ENCODE measurements at places on chromosomes 7 and 10. TPM values are rescaled to one million over a fixed set of nuclear protein-coding genes. Genes with fewer than 3 reads are reported as not detected.

GRCh38 chr7:41702635-41703371 is at the start of gene INHBA:
Gene INHBA (minus strand): TSS chr7:41703090. CDS start chr7:41700374, 2,716 bp downstream.
- no peak for DNase-seq
- no peaks in the 10 kb centered on the region for H3K36me3 ChIP-seq
- no peak within 1 kb of the TSS for H3K4me3 ChIP-seq
- H3K27ac ChIP-seq: peak within 1 kb of the TSS; percentile 9

DNA sequence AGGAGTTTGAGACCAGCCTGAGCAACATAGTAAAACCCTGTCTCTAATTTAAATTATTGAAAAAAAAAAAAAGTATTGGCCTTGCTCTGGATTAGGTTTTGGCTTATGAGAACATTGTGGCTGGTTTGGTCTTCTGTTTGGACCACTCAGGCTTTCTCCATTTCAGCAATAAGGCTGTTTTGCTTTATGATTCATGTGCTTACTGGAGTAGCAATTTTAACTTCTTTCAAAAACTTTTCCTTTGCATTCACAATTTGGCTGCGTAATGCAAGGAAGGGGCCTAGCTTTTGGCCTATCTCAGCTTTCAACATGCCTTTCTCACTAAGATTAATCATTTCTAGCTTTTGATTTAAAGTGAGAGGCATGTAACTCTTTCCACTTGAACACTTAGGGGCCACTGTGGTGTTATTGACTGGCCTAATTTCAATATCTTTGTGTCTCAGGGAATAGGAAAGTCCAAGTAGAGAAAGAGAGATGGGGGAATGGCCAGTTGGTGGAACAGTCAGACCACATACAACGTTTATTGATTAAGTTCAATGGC is 38.0 kb upstream of the SRPK2 start:
- no peaks in the 10 kb centered on the region for H3K27me3 ChIP-seq
- H3K27ac ChIP-seq: no peak overlapping the region
- H3K36me3 ChIP-seq: no peaks in the 10 kb centered on the region
- no peaks in the 10 kb centered on the region for H3K4me1 ChIP-seq
- no peak overlapping the region for H3K4me3 ChIP-seq

- H3K4me3 ChIP-seq: no peak overlapping the region
- H3K27me3 ChIP-seq: no peaks in the 10 kb centered on the region
- H3K27ac ChIP-seq: no peak overlapping the region
- H3K36me3 ChIP-seq: no peaks in the 10 kb centered on the region
- no peaks in the 10 kb centered on the region for H3K4me1 ChIP-seq
These were observed 26.1 kb upstream of the FAM221A start for GRCh38 chr7:23653942-23654341.

DNA sequence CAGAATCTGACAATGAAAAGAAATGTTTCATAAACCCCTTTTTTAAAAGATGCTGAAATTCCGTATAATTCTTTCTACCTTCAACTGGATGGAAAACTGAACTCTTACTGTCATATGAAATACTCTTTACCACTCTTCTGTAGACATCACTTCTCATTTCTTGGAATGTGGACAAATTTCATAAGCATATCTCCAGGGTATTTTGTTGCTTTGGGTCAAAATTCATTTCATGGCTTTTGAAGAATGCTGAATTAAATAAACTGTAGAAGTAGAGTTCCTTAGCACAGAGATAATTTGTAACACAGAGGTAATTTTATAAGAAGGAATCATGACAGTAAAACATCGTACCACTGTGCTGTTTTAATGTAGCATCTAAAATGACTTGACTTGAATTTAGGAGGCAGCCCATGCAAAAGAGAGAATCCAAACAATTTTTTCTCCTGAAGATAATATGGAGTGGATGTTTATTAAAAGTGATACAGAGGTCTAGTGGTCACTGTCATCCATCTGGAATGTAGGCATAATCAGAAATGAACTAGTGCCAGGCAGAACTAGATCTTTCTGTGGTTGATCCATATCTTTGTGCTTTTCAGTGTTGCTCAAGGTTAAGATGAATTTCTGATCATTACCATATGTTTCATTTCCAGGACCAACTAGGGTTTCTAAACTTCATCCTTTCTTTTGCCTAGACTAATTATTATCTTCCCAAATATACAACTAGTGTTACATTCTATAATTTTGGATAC is 492.0 kb downstream of the KIF20B start:
- H3K27me3 ChIP-seq: no peaks in the 10 kb centered on the region
- H3K4me3 ChIP-seq: no peak overlapping the region
- no peak for DNase-seq
- H3K4me1 ChIP-seq: no peaks in the 10 kb centered on the region
- no peaks in the 10 kb centered on the region for H3K36me3 ChIP-seq

The EN2 gene
- not detected for total RNA-seq

GRCh38 chr7:69359003-69359700 is 239.1 kb upstream of the AUTS2 start:
- no peak overlapping the region for H3K27ac ChIP-seq
- H3K4me1 ChIP-seq: no peaks in the 10 kb centered on the region
- no peak overlapping the region for H3K4me3 ChIP-seq
- DNase-seq: no peak
- no peaks in the 10 kb centered on the region for H3K36me3 ChIP-seq

GRCh38 chr10:108598831-108599230 is 1324.5 kb downstream of the XPNPEP1 start:
- no peak for DNase-seq
- H3K27me3 ChIP-seq: no peaks in the 10 kb centered on the region
- no peaks in the 10 kb centered on the region for H3K4me1 ChIP-seq
- H3K27ac ChIP-seq: no peak overlapping the region
- no peak overlapping the region for H3K4me3 ChIP-seq

GRCh38 chr10:13437026-13437555 is 89.0 kb upstream of the SEPHS1 start:
- DNase-seq: no peak
- no peaks in the 10 kb centered on the region for H3K36me3 ChIP-seq
- no peak overlapping the region for H3K27ac ChIP-seq
- no peak overlapping the region for H3K4me3 ChIP-seq

GRCh38 chr7:100015232-100016214 is at the start of gene ZKSCAN1:
Gene ZKSCAN1 (plus strand): TSS chr7:100015596. CDS start chr7:100023507, 7,911 bp downstream.
- peak; percentile 87 for DNase-seq
- H3K4me1 ChIP-seq: peaks cover 4% of the 10 kb centered on the region
- H3K4me3 ChIP-seq: peak within 1 kb of the TSS; percentile 100

GRCh38 chr10:118017071-118017740 is 29.5 kb downstream of the RAB11FIP2 start:
- no peaks in the 10 kb centered on the region for H3K4me1 ChIP-seq
- H3K4me3 ChIP-seq: no peak overlapping the region
- no peaks in the 10 kb centered on the region for H3K27me3 ChIP-seq
- no peak overlapping the region for H3K27ac ChIP-seq
- no peaks in the 10 kb centered on the region for H3K36me3 ChIP-seq

The MSMB gene
- total RNA-seq: 4.0 TPM

DNA sequence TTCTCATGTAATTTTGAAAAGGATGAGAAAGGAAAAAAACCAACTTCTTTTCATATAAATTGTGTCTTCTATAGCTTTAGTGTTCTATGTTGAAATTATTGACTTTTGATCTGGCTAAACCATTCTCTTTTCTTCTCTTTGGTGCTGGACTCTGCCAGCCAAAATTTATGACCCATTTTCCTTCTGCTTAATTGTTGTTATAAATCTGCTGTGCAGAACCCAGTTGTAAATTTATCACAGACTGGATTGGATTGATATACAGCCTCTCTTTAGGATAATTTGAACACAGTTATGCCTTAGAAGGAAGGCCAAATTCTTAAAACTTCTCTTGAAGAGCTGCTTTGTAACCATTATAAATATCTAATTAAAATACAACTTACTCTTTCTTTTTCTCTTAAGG is 93.8 kb downstream of the PARP12 start:
- no peaks in the 10 kb centered on the region for H3K4me1 ChIP-seq
- DNase-seq: no peak
- no peak overlapping the region for H3K27ac ChIP-seq
- H3K27me3 ChIP-seq: no peaks in the 10 kb centered on the region
- H3K4me3 ChIP-seq: no peak overlapping the region

- peak overlapping the region; percentile 90 for H3K27ac ChIP-seq
- no peaks in the 10 kb centered on the region for H3K27me3 ChIP-seq
- peak overlapping the region; percentile 64 for H3K4me3 ChIP-seq
- H3K36me3 ChIP-seq: no peaks in the 10 kb centered on the region
- DNase-seq: peak; percentile 20
These were observed 994 bp upstream of the MAGI2 start for GRCh38 chr7:79454361-79454960.

DNA sequence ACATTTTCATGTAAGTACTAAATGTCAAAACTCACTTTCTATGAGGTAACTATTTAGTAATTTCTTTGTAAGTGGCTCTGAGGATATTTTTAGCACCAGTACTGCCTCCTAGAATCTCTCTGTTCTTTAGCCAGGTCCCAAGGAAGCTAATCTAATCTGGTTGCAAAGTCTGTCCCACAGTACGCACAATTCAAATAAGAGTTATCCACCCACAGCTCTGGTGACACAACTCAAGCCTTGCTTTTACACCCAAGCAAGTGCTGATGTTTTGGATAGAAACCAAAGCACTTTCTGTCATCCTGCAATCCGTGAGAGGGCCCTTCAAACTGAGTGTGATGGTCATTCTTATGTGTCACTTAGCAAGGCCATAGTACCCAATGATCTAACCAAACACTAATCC is 14.5 kb downstream of the GIMAP5 start:
- H3K27ac ChIP-seq: no peak overlapping the region
- no peaks in the 10 kb centered on the region for H3K27me3 ChIP-seq
- no peak for DNase-seq
- no peak overlapping the region for H3K4me3 ChIP-seq

DNA sequence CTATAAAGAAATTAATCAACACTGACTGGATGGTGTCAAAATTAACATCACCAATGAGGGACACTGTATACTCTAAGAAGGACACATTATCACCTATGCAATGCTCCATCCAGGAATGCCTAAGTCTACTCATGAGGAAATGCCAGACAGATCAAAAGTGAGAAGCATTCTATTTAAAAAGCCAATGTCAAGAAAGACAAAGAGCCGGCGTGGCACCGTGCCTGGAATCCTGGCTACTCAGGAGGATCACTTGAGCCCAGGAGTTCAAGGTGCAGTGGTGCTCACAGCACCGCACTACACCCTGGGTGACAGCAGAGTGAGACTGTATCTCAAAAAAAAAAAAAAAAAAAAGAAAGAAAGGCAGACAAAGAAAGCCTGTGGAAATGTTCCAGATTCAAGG is 45.5 kb upstream of the ANAPC16 start:
- no peak overlapping the region for H3K4me3 ChIP-seq
- H3K27ac ChIP-seq: no peak overlapping the region
- H3K4me1 ChIP-seq: no peaks in the 10 kb centered on the region
- H3K27me3 ChIP-seq: no peaks in the 10 kb centered on the region

The DGKI gene
- total RNA-seq: 2.7 TPM

The OR2A1 gene
- total RNA-seq: 0.33 TPM

- no peaks in the 10 kb centered on the region for H3K4me1 ChIP-seq
- H3K27ac ChIP-seq: no peak overlapping the region
- no peak for DNase-seq
- no peaks in the 10 kb centered on the region for H3K36me3 ChIP-seq
- no peak overlapping the region for H3K4me3 ChIP-seq
- H3K27me3 ChIP-seq: no peaks in the 10 kb centered on the region
These were observed 12.7 kb downstream of the LMTK2 start for GRCh38 chr7:98119256-98119918.

DNA sequence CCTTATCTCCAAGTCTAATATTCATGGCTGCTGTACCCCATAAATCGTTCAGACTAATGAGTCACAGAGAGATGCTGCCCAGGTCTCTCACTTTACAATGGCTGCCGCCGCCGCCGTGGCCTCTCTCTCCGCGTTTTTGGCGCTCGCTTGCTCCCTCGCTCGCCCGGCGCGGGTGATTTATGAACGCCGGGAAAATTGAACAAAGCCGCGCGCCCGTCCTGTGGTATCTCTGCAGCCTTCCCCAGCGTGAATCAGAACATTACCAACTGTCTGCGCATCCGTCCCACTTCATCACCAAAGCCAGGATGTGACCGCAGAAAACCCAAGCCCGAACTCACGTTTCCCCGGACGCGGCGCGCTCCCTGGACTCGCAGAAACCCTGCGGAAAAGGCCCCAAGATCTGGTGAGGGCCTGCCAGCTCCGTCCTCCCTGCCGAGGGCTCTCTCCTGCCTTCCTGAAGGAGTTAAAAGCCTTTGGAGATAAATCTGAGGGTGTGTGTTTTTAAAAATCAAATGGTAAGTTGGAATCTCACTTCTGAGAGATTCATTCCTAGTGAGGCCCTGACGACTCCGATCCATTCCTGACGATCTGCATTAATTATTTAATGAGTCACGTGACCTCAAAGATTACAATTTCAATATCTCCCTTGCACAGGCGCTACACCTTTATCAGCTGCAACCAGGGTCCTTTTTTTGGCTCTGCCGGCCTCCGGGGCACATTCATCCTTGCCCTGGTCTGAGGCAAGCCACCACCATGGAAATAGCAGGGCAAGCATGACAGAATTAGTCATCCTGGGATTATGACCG is 6.3 kb downstream of the HOXA4 start:
- peak; percentile 20 for DNase-seq
- H3K36me3 ChIP-seq: no peaks in the 10 kb centered on the region
- no peaks in the 10 kb centered on the region for H3K27me3 ChIP-seq
- peak overlapping the region; percentile 45 for H3K4me3 ChIP-seq

The BMPER gene
- 1.6 TPM for total RNA-seq

- no peak for DNase-seq
- no peak overlapping the region for H3K4me3 ChIP-seq
- H3K27ac ChIP-seq: no peak overlapping the region
These were observed 205.0 kb upstream of the MBL2 start for GRCh38 chr10:52977581-52977980.

- H3K4me1 ChIP-seq: no peaks in the 10 kb centered on the region
- no peaks in the 10 kb centered on the region for H3K27me3 ChIP-seq
These were observed 47.3 kb downstream of the CDCA7L start for GRCh38 chr7:21898265-21898930.

The TMEM213 gene
- total RNA-seq: not detected

DNA sequence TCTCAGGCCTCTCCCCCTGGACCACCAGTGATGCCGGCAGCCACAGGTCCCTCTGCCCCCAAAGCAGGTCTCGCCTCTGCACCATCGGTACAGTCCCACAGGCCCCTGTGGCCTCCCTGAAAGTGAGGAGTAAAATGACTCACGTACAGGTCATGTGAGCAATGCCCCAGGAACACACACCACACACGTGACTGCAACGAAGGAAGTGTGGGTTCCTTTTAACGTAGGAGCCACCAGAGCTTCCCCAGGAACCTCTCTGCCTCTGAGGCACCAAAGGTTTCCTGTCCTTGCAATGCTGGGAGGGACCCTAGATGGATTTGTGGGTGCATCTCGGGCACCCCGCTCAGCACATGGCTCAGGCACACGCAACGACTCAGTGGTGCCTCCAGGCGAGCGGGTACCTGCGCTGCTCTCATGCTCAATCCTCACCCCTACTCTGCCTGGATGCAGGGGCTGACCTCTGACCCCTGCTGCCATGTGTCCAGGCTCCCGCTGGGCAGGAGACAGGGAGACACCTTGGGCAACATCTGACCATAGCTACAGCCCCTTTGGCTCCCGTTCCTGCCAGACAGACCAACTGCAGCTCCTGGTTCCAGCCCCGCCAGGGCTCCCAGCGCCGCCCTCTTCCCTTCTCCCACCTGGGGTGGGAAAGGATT is 120.7 kb downstream of the PRKAG2 start:
- H3K4me1 ChIP-seq: peaks cover 11% of the 10 kb centered on the region
- peak overlapping the region; percentile 88 for H3K27ac ChIP-seq
- DNase-seq: no peak
- no peaks in the 10 kb centered on the region for H3K27me3 ChIP-seq
- no peak overlapping the region for H3K4me3 ChIP-seq
